DMS79 (cell line): ENCODE measurements at places on chromosomes 7 and 10.

GRCh38 chr7:102843850-102844249, 69.0 kb upstream of the LRRC17 start:
- no peak for DNase-seq

DNA sequence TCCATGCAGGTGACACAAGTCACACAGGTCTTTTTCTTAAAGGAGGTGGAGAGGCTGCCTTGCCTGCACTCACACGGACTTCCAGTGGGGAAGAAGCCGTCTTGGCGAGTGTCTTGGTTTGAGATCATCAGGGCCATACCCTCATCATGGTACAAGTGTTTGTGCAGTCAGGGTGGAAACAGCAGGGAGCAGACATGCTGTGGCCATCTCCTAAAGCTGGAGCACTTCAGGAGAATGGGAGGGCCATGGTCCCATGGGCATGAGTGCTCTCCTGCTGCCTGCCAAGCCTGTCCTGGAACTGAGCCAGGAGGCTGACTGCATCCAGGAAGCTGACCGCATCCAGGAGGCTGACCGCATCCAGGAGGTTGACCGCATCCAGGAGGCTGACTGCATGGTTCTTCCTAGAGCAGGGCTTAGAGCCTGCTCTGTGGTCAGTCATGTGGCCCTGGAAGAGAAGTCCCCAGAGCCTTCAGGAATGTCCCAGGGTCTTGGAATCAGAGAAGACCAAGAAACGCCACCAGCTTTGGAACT, 98.4 kb downstream of the ADARB2 start:
- peak; percentile 40 for DNase-seq

GRCh38 chr10:128451879-128452278, 325.7 kb upstream of the MKI67 start:
- DNase-seq, result no peak

DNA sequence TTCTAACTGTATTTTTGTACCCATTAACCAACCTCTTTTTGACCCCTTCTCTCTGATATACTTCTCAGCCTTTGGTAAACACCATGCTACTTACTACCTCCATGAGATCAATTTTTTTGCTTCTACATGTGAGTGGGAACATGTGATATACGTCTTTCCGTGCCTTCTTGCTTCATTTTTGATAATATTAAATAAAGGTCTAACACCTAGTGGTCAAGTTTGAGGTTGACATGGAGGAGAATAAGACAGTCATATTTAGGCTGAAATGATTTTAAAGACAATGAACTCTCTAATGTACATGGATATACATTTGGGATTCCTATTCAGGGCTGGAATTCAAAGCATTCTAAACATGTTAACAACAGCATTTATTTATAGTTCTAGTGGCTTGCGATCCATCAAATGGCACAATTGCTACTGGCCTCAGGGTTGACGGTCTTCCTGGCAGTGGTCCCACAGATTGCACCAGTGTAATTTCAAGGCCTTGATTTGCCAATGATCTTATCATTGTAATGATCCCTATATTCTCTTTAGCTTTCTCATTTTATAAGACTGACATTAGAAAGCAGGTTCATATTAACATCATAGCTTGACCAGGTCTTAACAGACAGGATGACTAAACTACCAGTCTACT, 315.9 kb upstream of the ETV1 start:
- DNase-seq, result no peak

- no peak for DNase-seq
These were observed 40.8 kb downstream of the HK1 start for GRCh38 chr10:69318867-69319727.

- DNase-seq, result no peak
These were observed 229.3 kb downstream of the GPR37 start for GRCh38 chr7:124536156-124536762.

GRCh38 chr7:137658190-137658900, 188.4 kb downstream of the DGKI start:
- DNase-seq, result no peak

GRCh38 chr7:156999958-157000726, 10.3 kb downstream of the MNX1 start:
- DNase-seq, result no peak

DNA sequence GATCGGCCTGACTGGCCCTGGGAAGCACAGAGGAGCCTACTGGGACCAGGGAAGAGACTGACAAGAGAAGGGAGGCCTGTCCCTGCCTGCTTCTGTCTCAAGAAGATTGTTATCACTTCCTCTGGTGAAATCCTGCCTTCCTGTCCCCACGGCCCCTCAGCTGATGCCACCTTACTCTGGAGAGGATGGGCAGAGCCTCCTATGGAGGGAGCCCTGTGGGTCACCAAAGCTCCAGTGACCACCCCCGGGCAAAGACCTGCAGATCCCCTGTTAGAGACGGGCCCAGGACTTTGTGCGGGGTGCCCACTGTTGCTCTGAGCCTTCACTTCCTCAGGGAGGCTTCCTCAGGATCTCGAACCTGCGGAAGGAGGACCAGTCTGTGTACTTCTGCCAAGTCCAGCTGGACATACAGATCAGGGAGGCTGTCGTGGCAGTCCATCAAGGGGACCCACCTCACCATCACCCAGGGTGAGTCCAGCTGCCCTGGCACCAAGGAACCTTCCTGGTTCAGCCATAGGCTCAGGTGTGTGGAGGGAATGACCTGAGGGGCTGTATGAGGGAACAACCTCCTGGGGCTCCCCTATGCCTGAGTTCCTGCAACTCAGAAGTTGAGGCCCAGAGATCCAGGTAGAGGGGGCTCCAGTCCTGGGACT, 1.4 kb upstream of the PILRB start:
- DNase-seq, result no peak

DNA sequence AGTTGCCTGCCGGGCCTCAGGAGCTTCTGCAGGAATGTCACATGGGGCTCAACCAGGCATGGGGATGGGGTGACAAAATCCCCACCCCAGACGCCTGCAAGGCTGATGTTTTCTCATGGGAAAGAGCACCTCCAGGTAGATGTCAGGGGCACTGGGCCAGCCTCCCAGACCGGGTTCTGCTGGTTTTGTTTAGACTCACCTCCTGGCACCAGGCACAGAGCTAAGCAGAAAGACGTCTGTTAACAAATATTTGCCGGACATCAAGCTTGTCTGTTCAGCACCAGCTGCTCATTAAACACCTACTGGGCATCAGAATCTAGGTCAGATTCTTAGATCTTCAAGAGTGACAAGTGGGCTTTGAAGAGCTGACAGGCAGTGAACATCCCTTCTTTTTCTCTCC, 34.9 kb upstream of the TCERG1L start:
- no peak for DNase-seq

DNA sequence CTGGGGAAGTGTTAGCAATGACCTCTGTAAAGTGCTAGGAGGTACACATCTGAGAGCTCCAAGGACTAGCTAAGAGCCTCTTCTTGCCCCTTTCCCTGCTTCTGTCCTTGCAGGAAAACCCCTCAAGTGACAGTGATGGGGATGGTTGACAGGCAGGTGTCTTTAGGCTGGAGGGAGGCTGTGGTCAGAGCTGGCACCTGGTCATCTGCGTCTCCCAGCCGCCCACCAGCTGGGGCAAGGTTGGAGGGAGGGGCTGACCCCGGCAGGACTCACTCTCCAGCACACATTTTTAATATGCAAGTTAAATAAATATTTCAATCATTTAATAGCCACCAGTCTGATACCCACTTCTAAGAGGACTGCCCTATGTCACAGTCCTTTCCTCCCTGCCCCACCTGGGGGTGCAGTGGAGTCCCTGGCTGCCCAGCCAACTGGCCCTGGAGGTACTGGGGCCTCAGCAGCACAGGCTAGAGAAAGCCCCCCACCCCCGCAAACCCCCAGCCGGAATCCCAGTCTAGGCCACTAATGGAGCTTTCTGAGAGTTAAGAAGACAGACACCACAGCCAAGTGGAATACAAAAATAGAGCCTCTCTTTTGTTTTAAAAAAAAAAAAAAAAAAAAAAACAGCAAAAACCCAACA, 6.3 kb downstream of the FGF8 start:
- no peak for DNase-seq

DNA sequence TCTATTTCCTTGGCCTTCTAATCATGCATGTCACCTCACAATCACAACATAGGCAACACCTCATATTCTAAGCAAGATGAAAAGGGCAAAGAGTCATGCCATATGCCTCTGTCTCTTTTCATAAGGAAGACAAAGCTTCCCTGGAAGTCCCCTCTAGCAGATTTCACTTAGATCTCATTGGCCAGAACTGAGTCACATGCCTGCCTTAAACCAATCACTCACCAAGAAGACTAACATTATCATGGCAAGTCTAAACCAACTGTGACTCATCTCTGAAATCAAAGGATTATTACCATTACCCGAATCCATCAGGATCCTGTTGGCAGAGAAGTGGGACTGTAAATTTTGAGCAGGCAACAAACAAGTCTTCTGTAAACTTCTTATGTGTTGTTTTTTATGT, 27.8 kb downstream of the CAV1 start:
- DNase-seq, result no peak

DNA sequence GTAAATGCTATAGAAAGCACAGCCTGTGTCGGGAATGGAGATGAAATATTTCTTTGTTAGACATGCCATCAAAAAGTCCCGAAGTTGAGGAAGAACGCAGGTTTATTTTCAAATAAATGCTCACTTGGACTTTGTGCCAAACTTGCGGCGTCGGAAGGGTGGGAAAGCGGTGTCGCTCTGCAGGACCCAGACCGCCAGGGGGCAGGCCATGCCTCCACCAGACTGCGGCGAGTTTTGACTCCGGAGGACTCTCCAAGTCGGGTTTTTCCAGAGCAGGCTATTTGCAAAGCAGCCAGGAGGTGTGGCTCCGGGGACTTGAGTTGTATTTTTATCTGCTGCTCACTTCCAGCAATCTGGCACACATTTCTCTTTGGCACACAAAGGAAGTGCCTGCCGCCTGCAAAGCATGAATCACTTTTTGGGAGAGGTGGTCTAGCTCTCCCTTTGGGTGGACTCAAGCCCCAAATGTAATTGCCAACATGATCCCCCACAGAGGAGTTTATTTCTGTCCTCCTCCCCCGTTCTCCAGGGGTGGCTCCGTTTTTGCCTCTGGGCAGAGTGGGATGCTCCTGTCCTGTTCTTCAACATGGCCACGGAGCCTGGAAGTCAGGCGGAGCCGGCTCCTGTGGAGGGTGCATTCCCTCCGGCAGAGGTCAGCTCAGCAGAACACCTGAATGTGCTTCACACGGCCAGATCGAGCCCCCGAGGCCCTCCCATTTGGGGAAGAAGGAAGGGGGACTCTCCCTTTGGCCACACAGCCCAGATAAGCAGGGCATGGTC, 82.3 kb upstream of the GPR26 start:
- DNase-seq, result peak; percentile 41

- no peak for DNase-seq
These were observed 11.0 kb downstream of the MAT1A start for GRCh38 chr10:80278480-80278879.

- DNase-seq, result no peak
These were observed 428.5 kb upstream of the MGMT start for GRCh38 chr10:129038522-129038921.

GRCh38 chr10:101563007-101563406, 25.1 kb downstream of the POLL start:
- no peak for DNase-seq

GRCh38 chr10:113139699-113140098, 189.7 kb downstream of the TCF7L2 start:
- DNase-seq, result no peak

GRCh38 chr10:77285529-77286182, 352.0 kb downstream of the KCNMA1 start:
- DNase-seq, result no peak

DNA sequence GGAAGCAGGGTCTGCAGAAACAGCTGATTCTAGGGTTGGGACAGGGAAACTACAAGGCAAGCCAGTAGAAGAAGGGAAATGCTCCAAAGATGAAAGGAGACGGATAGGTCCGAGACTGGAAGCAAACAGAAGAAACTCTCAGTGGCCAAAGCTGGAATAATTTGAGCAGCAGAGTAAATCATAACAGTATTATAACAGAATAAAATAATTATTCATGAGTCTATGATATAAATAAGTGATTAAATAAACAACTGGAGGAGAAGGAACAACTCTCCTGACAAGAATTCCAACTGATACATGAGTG, 27.6 kb downstream of the EZH2 start:
- no peak for DNase-seq

DNA sequence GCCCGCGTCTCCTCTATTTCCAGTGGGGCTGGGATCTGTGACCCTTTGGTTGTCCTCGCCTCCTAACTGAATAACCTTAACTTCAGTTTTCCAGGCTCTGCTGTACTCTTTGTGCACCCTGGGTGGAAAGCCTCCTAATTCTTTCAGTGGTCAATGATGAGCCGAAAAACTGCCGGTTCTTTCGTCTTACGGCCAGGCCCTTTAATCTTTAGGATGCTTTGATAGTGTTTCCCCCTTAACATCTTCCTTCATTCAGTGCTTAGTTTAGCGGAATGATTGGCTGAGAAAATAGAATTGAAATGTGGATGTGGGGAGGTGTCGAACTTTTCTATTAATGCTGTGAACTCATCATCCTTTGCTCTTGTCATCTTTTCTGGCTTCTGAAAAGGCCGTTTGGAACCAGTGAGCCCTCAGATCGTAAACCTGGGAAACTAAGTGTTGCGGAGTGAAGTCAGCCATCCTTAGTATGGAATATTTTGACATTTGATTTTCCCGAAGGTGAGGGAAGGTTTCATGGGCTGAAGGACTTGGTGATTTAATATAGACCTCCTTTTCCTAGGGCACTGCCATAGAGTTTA, 847 bp downstream of the GARS1 start:
- no peak for DNase-seq

- DNase-seq, result no peak
These were observed 320.9 kb upstream of the AUTS2 start for GRCh38 chr7:69277366-69277765.

GRCh38 chr10:32039734-32040133, 16.5 kb downstream of the KIF5B start:
- no peak for DNase-seq

GRCh38 chr10:75417522-75417927, 13.9 kb upstream of the LRMDA start:
- DNase-seq, result peak; percentile 30

DNA sequence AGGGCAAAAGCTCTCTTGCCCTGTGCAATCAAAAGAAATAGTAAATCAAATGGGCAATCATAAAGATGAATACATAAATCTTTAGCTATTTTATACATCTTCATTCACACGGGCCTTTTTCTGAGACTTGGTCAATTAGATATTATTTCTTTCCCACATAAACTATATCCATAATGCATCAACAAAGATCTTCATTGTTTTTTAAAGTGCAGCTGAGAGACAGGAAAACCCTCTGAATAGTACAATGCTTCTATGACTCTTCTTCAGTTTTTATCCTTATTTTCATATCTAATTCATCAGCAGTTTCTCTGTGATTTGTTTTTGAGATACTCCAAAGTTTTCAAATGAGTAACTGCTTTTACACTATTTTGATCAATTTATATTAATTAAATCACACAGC, 25.5 kb downstream of the LARP4B start:
- no peak for DNase-seq

GRCh38 chr7:131056007-131056406, 271.7 kb upstream of the MKLN1 start:
- no peak for DNase-seq

GRCh38 chr7:25615003-25615402, 386.7 kb upstream of the NPVF start:
- DNase-seq, result no peak

GRCh38 chr10:43362191-43362839, 9.1 kb upstream of the FXYD4 start:
- peak; percentile 85 for DNase-seq

- no peak for DNase-seq
These were observed 288.0 kb upstream of the PITRM1 start for GRCh38 chr10:3460420-3461128.
